ENCODE measurements at places on chromosomes 4 and X.

GRCh38 chrX:132539611-132540010 is 50.8 kb upstream of the MBNL3 start:
- no peak for DNase-seq

- no peak for DNase-seq
Observed at GRCh38 chr4:167210166-167210565, 24.1 kb downstream of the SPOCK3 start.

DNA sequence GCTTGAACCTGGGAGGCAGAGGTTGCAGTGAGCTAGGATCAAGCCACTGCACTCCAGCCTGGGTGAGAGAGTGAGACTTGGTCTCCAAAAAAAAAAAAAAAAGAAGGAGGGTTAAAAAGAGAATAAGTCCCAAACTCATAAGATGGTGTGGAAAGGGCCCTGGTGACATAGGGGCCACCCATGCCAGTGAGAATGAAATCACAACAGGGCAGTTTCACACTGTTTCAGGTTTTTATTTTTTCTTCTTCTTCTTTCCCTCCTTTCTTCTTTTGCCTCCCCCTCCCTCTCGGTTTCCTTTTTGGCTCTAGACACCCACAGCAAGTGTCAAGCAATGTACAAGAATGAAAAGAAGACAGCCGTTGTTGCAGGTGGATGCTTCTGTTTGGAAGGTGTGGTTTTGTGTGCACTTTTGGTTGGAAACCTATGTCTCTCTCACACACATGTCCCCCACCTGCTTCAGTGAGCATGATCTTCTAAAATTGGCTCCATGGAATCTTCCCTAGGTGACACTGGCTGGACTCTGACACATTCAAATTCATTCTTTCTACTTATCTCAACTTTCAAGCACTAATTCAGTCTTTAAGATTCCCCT is 14.4 kb upstream of the TLR8 start:
- DNase-seq = no peak

- no peak for DNase-seq
Observed at GRCh38 chr4:187212446-187213080, 488.9 kb upstream of the FAT1 start.

- DNase-seq = no peak
Observed at GRCh38 chr4:168724243-168724642, 227.4 kb downstream of the PALLD start.
